ENCODE measurements at places on chromosomes 4 and X.
A peak's percentile ranks its signal among the peaks of the same experiment; 100 is the strongest.

DNA sequence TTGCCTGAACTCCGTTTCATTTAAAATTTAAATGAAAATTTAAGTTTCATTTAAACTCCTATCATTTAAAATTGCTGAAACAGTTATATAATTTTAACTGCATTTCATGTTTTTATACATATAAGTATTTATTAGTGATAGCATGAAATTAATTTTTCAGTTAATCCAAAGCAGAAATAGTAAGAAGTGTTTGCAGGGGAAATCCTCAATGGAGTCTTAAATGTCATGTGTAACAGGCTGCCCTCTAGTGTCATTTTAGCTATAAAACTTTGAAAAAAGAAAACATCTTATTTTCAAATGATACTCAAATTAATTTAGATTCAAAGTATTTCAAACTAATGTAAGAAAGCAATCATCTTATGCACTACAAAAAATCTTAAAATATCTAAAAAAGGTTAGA, 27.2 kb downstream of the TAPT1 start:
- no peak for DNase-seq

GRCh38 chrX:11188664-11189063, 77.5 kb downstream of the HCCS start:
- DNase-seq, result no peak

DNA sequence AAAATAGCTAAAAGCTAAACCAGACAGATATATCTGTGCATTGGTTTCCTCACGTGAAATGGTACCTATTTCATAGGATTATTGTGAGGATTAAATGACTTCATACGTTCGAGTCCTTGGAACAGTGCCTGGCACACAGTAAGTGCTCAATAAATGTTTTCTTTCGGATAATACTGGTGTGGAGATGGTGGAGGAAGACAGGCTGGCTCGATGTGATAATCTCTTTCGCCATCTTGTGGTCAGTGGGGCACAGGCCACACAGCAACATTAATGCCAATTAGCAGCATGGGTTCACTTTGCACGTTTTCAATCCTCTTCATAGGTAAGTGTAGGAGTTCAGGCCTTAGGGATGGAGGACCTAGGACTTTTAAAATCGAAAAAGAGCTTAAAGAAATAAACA, 9.3 kb downstream of the PAGE4 start:
- no peak for DNase-seq

DNA sequence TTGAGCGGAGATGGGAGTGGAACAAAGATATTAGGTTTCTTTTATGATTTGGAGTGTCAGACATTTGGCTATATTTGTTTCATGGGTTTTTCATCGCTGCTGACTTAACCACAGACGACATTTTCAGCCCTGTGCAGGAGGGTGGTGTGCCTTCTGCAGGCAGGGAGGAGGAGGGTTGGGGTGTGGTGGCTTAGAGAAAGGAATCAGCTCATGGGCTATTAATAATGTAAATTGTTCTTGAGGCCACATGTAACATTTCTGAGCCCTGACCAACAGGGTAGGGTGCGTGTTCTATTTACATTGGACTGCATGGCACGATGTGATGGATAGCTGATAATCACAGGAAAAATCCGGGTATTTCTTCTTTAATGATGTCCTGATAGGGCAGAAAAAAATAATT, 67.6 kb downstream of the POLA1 start:
- no peak for DNase-seq

- no peak for DNase-seq
Observed at GRCh38 chr4:113106108-113106507, 56.7 kb downstream of the ANK2 start.

DNA sequence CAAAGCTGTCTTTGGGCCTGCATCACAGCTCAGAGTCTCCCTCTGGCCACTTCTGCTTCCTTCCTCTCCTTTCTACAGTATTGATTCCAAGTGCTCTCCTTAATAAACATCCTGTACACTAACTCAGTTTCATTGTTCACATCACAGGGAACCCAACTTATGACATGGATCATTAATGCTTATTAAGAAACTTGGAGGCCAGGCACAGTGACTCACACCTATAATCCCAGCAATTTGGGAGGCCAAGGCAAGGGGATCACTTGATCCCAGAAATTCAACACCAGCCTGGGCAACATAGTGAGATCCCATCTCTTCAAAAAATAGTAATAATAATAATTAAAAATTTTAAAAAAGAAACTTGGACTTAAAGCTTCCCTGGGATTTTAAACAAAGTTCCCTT, 89.2 kb upstream of the EFHC2 start:
- DNase-seq, result no peak

DNA sequence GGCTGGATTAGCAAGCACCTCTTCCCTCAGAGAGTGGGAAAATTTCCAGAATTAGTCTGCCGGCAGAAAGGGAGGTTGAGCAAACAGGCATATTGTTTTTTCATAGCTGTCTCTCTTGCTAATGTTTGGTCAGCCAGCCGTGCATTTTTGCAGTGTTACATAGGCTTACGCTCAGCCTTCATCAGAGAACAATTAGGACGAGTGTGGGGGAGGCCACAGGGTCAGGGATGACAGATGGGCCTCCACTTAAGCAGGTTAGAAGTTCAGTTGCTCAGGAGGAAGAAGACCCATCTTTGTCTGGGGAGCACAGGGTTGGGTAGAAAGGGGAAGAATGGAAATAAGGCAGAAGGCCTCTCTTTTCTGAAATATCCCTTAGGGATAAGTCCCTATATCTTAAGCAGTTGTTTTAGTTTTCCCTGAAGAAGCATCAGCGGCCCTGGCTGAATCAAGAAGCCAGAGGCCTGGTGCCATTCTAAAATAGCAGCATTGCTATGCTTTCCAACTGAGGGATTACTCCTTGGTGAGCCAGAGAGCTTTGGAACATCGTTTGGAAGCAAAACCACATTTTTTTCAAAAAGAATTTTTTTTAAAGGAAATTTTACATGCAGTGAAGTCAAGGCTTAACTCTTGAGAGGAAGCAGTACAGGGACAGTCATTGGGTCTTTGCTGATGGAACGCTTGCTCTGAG, 118.8 kb downstream of the SMIM20 start:
- no peak for DNase-seq

DNA sequence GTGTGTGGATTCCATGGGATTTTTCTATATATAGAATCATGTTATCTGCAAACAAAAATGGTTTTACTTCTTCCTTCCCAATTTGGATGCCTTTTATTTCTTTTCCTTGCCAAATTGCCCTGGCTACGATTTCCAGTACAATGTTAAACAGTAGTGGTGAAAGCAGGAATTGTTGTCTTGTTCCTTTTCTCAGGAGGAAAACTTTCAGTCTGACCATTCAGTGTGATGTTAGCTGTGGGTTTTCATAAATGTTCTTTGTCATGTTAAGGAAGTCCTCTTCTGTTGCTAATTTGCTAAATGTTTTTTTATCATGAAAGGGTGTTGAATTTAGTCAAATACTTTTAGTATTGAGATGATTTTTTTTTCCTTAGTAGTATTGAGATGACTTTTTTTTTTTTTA, 10.9 kb downstream of the SAP30 start:
- DNase-seq, result no peak

GRCh38 chrX:53374222-53374820, 48.1 kb downstream of the SMC1A start:
- DNase-seq, result no peak

GRCh38 chr4:67234296-67234695, 311.0 kb downstream of the CENPC start:
- DNase-seq, result no peak

DNA sequence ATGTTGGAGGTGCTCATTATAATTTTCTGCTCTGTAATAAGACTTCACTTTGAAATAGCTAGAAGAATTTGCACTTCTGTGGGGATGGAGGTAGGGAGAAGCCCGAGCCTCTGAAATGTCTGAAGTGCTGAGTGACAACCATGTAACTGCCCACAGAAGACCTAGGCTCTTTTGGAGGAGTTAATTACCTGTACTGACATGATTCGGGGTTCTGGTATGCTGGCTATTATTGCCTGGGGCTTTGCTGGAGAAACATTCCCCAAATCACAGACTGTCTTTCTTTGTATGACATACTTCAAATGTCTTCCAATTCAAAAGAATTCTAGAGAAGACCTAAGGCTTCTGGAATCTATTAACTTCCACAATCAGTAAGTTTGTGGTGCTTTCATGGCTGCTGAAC, 211.2 kb upstream of the POF1B start:
- DNase-seq, result no peak

- DNase-seq, result no peak
Observed at GRCh38 chrX:69107747-69108401, 57.4 kb downstream of the PJA1 start.

DNA sequence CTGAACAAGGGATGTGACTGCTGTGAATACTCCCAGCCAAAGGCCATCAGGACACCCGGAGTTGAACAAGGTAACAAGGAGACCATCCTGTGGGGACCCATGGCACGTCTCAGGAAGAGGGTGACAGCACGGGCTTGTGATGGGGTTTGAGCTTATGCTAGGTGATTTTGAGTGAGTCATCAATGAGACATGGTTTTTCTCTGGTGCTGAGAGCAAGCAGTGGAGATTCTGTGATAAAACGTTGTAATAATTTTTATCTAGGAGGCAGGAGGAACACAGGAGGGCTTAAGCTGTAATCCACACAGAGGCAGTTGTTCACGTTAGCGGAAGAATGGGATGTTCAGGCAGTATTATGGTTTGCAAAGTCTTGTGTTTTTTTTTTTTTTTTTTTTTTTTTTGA, 36.0 kb downstream of the TRIML1 start:
- no peak for DNase-seq

GRCh38 chr4:3651267-3651845, 114.8 kb upstream of the ADRA2C start:
- DNase-seq, result no peak

GRCh38 chr4:187357045-187357643, 633.5 kb upstream of the FAT1 start:
- DNase-seq, result no peak

DNA sequence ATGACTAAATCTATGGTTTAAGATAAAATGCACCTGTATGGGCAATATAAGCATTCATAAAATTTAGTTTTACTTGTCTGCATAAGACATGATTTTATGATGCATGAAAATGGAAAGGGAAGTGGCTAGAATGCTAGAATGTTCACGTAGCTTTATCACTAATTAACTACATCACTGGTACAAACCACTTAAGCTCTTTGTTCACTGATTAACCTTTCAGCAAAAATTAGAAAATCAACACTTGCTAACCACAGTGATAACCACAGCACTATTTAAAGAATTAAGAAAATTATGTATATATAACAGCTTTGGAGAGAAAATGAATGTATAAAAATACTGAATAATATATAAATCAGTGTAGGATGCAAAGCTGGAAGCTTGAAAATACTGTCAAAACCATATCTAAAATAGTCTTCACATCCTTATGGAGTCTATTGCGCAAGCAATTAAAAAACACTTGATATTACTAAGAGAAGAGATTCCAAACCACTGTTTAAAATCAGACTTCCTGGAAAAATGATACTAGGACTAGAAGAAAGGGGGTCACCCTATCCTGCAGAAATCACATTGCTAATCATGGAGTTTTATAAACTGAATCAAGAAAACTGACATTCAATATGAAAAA, 51.9 kb downstream of the EFHC2 start:
- DNase-seq, result no peak

- peak; percentile 11 for DNase-seq
Observed at GRCh38 chr4:139530833-139531427, 25.1 kb downstream of the SETD7 start.

- no peak for DNase-seq
Observed at GRCh38 chr4:106602711-106603110, 234.1 kb upstream of the GIMD1 start.

DNA sequence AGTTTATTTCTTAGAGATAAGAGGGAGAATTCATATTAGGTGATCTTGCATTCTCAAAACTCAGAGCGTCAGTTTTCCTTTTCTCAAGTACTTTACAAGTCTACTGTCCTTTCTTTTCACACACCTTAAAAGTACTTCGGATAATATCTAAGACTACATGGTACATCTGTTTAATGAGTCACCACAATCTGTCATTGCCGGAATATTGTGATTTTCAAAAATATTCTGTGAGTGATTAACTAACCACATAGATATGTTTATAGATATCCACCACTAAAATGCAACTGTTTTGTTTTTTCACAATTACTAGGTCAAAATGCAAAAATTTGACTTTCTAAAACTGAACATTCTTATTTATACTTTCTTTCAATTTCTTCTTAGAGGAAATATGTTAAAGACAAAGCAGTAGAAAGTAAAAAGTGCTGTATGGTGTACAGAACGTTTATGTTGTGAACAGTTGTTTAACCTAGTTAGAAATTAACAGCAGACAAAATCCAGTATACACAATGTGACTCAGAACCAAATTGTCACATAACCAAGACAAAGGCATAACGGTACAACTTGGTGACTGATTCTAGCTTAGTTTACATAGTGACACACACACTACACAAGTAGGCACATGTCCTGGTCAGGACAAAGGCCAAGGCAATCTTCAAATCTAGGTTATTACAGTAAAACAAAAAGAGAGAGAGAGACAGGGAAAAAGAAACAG, 482.9 kb downstream of the NAF1 start:
- no peak for DNase-seq

DNA sequence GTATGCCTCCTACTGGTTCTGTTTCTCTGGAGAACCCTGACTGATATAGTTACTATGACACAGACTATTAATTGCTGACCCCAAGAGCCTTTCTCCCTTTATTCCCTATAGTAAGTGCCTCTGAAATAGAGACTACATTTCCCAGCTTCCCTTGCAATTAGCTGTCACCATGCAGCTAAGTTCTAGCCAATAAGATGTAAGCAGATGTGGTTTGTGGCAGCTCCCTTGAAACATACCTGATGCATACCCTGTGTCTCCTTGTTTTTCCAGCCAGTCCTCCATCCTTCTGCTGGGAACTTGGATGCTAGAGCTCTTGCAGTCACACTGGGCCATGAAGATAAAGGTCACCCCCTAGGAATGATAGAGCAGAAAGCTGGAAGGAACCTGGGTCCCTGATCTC, 9.7 kb upstream of the TMEM165 start:
- no peak for DNase-seq

- DNase-seq, result no peak
Observed at GRCh38 chr4:76564123-76564915, 129.3 kb downstream of the SHROOM3 start.

DNA sequence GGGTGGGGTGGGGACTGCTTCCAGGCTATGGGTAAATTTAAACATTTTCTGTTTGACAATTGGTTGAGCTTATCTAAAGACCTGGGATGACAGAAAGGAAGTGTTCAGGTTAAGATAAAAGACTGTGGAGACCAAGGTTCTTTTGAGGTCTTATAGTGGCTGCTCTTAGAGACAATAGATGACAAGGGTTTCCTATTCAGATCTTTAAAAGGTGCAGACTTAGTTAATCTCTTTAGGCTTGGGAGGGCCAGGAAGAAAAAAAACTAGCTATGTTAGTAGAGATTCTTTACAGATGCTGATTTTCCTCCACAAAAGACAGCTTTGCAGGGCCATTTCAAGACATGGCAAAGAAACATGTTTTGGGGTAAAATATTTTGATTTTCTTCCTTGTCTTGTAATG, 972.5 kb downstream of the CCSER1 start:
- no peak for DNase-seq
